ENCODE measurements at places on chromosomes 3 and 15.

- DNase-seq, result peak; percentile 24
Measured at GRCh38 chr15:88428053-88428452, 39.1 kb downstream of the MRPL46 start.

- DNase-seq, result no peak
Measured at GRCh38 chr3:64354956-64355355, 129.7 kb upstream of the PRICKLE2 start.

- DNase-seq, result no peak
Measured at GRCh38 chr3:128501431-128501830, 8.4 kb upstream of the GATA2 start.

DNA sequence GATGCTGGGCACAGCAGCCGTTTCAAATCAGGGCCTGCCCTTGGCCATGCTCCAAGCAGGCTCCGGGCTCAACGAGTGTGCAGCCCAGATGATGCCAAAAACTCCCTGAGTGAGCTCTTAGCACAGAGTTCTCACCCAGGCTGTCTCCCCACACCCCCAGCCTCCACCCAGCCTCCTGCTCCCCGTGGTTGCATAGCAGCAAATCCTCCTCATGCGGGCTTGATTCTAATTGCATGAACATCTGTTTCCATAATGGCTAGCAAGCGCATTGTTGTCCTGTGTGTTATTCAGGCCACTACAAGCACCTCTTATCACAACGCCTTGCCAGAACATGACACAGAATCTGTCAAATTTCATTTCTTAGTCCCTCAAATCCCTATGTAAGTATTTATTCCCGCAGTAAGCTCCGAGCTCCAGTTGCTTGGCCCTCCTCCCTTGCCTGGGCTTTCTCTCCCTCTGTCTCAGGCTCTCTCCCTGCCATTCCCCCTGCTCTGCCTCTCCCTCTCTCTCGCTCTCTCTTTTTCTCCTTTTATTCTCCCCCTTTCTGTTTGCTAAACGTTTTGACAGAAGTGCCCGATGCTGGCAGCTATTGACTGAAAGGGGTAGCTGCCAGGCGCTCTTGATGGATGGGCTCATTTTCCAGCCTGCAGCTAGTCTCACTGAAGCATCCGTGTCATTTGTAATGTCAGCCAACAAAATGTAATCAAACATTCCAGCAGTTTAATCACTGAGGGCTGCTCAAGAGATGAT is 306.5 kb downstream of the IL20RB start:
- DNase-seq, result peak; percentile 79

- no peak for DNase-seq
Measured at GRCh38 chr3:149371001-149371722, 6.3 kb downstream of the TM4SF1 start.

DNA sequence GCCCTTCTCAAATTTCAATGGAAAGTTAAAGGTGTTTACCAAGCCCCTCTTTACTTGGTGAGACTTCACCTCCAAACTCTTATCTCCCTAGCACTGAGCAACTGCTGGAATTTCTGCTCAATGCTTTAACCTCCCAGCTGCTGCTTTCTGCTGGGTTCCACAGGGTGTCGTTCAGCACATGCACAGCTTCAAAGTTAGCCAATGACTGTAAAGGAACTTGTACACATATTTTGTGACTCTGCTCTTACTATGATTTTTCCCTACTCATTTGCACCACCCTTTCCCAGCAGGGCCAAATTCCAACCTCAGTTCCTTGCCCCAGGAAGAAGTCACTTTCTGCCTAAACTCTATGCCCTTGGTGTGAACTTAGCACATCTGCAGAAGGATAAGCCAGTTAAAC is 89.7 kb downstream of the ULK4 start:
- DNase-seq, result peak; percentile 41

- DNase-seq, result peak; percentile 57
Measured at GRCh38 chr3:168620854-168621253, 525.1 kb upstream of the GOLIM4 start.

DNA sequence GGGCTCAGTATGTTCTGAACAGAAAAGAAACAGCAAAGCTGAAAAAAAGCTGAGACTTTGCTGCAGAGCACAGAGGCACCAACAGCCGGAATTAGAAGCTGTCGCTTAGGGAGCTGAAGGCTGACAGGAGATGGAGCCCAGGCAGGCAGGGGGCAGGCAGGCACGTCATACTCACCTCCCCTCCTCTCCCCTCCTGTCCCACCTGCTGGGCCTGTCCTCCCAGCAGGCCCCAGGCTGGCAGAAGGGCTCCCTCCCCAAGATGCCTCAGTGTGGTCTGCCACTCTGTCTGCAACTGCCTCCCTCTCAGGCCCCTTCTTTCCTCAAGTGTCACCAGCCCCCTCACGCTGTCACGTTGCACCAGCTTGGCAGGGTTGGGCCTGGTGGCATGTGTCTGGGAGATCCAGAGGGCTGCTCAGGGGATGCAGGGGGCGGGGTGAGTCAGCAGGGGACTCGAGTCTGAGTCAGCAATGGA is 3.2 kb upstream of the ANKRD63 start:
- DNase-seq, result no peak

DNA sequence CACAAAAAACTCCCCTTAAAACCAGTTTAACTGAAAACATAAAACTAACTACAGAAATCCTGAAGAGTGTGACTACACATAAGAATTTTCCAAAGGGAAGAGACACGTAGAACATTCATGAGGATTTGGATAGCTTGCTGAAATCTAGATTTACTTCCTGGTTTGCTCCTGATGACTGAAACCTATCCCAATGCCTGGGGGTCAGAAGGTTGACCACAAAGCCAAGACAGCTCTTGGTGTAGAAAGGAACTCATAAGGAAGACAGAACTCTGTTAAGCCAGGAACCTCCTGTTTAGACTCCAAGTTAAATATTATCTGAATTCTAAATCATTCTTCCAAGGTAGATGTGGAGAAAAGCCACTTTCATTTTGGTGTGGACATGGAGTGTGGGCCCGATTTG is 92.8 kb downstream of the TFG start:
- no peak for DNase-seq

- no peak for DNase-seq
Measured at GRCh38 chr3:22117751-22118346, 366.8 kb upstream of the ZNF385D start.

- DNase-seq, result no peak
Measured at GRCh38 chr3:100662113-100662823, 47.0 kb upstream of the TFG start.

DNA sequence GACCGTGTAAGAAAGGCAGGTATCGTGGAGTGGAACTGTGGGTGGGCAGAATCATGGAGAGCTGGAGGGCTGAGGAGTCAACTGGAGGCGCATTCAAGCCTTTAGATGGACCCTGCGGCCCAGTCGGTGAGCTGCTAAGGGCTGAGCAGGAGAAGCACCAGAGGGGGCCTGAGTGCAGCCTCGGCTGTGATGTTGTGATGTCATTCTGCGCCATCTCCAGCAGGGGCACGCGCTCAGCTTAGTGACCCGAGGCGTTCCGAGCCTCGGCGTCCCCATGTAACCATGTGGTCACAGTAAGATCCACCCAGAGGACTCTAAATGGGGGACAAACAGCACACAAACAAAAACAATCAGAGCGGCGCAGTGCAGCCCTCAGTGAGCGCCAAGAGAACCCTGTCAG is 76.8 kb downstream of the VGLL4 start:
- peak; percentile 92 for DNase-seq

DNA sequence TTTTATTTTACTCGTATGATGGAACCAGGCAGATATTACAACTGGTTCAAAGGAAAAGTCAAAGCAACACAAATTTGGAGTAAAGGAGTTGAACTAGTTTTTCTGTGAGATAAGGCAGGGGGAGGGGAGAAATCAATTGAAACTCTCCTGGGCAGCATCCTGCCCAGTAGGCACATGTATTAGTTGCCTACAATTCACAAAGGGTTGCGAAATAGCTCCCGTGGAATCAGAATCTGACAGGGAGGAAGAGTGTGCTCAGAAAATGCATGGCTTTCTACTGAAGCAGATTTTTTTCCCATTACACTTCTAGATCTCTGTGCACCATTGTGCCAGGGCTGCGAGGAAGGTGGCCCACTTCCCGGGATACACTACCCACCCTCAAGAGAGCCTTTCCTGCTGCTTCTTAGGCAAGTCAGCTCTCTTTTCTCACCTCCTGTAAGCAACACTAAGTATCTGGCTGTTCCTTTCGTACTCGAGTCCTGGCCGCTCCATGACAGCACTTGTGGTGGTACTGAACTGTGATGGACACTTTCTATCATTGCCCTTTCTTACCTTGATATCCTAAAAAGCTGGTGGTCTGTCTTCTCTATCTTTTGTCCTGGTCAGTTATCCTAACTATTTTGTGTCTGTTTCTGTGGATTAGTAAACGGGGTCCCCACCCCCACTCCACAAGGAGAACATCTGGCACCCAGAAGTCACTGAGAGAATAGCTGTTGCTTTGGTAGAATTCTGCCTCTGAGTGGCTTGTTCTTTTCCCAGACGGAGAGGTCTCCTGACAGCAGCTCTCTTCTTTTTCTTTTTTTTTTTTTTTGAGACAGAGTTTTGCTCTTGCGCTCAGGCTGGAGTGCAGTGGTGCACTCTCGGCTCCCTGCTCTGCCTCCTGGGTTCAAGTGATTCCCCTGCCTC is 74.8 kb downstream of the RPL39L start:
- no peak for DNase-seq

DNA sequence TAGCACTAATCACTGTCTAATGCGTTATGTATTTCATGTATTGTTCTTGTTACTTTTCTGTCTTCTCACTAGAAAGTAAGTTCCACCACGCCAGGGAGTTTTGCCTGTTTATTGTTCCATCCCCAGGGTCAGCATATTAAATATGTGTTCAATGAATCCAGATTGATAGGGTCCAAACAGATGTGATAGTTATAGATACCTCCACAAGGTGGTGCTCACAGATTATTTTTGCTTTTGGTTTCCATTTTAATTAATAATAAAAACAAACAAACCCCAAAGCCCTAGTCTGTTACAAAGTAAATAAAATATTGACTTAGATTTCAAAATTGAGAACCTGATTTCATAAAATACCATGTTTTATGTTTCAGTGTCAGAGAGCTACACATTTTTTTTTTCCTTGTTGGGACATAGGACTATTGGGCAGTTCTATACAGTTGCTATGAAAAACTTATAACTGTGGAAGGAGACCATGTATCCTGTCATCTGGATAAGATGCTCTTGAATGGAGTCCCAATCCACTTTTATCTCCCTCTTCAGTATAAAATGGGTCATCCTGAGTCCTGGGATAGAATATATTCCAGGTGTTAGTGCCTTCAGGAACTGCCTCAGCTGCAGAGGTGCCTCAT is 12.4 kb downstream of the OTOL1 start:
- no peak for DNase-seq

- no peak for DNase-seq
Measured at GRCh38 chr3:141454054-141454453, 32.8 kb upstream of the RASA2 start.

DNA sequence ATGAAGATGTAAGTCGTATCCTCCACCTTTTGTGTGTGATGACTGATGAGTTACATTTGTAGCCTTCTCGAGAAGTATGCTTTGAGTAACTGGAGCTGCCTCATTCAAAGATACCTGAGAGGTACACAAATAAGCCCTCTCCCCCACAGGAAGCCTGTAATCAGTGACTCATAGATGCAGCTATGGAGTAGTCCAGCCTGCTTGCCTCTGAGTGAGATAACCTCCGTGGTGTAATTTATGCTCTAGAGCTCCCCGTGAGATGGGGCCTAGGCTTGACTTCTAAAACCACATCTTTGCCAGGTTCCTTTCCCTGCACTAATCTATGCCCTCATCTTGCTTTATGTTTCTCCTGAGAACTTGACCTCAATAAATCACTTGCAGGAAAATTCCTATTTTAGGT is 291.7 kb downstream of the SUCLG2 start:
- no peak for DNase-seq

DNA sequence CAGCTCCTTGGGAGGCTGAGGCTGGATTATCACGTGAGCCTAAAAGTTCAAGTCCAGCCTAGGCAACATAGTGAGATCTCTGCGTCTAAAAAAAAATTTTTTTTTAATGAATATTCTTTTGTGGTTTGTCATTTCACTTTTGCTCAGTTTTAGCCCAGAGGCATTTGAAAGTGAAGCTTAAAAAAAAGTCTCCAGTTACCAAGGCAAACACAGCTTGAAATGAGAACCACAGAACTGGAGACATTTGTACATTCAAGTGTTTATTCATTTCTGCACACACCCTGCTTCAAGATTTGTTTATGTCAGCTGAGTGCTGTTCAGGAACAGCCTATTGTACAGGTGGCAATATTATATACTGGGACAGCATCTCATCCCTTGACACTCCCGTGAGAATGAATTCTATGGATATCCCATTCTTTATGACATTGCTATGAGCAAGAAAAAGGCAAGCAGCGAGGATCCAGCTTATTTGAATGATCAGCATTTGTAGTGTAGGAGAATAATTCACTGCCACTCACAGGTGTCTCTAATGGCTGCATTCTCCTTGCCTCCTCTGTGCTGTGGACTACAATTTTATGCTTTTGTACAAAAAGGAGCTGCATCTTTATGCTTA is 444.8 kb upstream of the GRM7 start:
- DNase-seq, result no peak

DNA sequence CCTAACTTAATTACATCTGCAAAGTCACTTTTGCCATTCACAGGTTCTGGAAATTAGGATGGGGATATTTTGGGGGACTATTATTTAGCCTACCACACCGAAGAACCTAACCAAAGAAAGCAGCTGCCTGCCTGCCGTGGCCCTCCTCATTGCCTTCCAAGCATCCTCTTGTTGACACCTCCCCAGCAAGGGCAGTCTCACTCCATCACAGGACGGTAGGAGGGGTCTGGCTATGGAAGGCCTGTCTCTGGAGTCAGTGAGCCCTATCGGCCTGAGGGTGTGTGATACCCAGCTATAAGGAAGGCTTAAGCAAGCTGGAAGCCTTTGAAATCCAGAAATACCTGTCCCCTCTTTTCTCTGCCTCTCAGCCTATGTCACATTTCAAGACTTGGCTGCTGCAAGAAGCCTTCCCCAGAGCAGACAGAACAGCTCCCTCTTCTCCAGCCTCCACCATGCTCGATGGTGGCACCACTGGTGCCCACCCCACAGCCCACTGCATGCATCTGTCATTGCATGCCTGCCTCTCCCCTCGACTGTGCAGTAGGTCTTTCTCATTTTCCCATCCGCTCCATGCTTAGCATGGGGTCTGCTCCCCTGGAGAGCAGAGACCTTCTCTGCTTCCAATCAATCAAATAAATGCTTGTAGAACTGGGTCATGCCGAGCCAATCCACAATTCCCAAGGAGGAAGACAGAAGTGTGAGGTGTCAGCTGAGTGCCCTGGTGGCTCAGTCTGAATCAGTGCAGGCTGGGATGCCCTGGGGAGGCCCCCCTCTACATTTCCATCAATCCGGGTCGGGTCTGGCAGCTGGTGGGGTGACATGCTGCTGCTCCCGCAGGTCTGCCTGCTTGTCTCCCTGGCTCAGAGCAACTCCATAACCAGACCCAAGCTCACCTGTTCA is 23.9 kb upstream of the LOXL1 start:
- DNase-seq, result peak; percentile 37

DNA sequence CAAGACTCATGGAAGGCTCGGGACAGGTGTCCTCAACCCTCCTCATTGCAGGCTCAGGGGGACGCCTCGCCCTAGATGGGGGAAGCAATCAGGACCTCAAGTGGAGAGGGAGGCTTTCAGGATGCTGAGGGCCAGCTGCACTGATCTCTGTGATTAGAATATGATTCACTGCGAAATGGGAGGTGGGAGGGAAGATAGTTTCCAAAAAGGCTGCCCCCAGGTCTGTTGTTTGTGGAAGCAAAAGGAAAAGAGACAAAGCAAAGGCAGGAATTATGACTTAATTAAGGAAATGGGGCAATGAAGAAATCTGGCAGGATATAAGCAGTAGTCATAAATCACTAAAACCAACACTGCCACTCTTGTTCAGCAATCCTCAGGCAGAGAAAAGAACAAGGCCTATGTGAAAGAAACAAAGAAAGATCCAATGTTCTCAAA is 85.6 kb upstream of the ABHD17C start:
- DNase-seq, result no peak

- DNase-seq, result peak; percentile 75
Measured at GRCh38 chr3:178084938-178085816, 451.1 kb upstream of the KCNMB2 start.
